ENCODE measurements at places on chromosomes 7 and 10.

- no peak for DNase-seq
These were observed 14.9 kb upstream of the CPA5 start for GRCh38 chr7:130329681-130330080.

- no peak for DNase-seq
These were observed 56.3 kb downstream of the ZMIZ1 start for GRCh38 chr10:79125092-79125491.

GRCh38 chr10:70575874-70576802 lies 26.4 kb downstream of the PRF1 start:
- DNase-seq, result peak; percentile 89

GRCh38 chr7:44801890-44802289 lies 5.4 kb downstream of the PPIA start:
- no peak for DNase-seq

DNA sequence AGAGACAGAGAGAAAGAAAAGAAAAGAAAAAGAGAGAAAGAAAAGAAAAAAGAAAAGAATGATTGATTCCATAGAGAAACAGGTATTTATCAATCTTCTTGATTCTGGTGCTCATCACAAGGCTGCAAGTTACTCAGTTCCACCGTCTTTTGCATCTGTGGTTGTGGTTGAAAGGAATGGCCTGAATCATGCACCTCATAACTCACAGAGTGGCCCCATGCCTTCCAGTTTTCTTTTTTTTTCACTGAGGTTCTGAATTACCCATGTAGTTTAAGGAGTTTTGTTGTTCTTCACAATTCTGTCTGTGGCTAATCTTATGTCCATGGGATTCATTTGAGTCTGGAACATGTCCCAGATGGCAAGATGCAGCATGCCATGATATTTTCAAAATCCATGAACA lies 156.0 kb downstream of the ZNF33B start:
- no peak for DNase-seq

DNA sequence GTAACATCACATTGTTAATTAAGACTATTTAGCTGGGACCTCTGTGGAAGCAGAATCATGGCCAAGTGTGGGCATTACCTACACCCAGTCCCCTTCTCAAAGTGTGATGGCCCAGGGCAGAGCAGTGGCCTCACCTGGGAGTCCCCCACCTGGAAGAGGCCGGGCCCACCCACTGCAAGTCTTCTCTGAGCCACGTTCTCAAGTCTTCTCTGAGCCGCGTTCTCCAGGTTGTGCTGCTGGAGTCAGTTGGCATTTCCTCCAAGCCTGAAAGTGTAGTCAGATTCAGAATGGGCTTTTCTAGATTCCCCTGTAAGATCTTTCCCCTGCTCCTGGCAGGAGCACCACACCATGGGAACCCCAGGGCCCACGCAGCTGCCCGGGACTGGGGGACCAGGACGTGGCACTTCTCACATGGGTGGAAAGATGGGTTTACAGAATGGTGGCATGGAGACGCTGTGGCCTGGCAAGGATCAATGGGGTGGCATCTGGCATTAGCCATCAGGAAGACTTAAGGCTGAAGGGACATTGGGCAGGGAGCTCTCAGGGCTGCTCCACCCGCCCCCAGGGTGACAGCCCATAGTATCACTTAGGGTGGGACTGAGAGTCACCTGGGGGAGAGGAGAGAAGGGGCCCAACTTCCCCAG lies 68.0 kb downstream of the MKI67 start:
- DNase-seq, result no peak

DNA sequence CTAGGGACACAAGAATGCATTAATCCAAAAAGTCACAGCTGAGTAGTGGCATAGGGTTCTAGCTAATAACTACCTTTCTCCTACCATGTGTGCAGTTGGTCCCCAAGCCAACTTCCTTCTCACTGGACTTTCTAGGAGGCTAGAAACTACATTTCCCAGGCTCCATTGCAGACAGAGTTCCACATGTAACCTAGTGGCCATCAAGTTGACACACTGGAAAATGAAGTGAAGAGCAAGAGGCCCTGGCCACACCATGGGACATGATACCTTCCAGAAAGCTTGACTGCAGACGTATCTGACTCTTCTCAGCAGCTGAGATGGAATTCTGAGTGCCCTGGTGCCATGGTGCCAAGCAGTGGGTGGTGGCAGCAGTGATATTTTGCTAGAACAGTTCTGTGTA lies 49.8 kb upstream of the TMEM273 start:
- no peak for DNase-seq

GRCh38 chr10:77539147-77539935 lies 98.3 kb downstream of the KCNMA1 start:
- no peak for DNase-seq

GRCh38 chr7:26388256-26388655 lies 96.6 kb downstream of the SNX10 start:
- DNase-seq, result no peak

GRCh38 chr7:159063046-159063840 lies 81.4 kb downstream of the VIPR2 start:
- DNase-seq, result no peak

DNA sequence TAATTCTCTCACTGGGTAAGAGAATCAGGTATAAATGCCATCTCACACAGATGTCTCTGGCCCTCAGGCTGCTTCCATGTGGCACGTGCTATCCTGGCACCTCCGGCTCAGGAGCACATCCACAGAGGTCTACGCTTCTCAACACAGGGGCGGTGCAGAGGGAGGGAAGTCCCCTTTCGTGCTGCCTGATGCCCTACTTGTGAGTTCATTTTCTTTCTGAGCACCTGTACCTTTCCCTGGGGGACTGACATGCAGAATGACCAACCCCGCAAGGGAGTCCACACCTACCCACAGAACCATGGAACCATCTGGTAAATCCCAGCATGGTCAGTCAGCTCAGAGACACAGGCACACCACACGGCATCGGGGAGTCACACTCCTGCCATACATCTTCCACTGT lies 99.0 kb upstream of the SAMD8 start:
- DNase-seq, result no peak

DNA sequence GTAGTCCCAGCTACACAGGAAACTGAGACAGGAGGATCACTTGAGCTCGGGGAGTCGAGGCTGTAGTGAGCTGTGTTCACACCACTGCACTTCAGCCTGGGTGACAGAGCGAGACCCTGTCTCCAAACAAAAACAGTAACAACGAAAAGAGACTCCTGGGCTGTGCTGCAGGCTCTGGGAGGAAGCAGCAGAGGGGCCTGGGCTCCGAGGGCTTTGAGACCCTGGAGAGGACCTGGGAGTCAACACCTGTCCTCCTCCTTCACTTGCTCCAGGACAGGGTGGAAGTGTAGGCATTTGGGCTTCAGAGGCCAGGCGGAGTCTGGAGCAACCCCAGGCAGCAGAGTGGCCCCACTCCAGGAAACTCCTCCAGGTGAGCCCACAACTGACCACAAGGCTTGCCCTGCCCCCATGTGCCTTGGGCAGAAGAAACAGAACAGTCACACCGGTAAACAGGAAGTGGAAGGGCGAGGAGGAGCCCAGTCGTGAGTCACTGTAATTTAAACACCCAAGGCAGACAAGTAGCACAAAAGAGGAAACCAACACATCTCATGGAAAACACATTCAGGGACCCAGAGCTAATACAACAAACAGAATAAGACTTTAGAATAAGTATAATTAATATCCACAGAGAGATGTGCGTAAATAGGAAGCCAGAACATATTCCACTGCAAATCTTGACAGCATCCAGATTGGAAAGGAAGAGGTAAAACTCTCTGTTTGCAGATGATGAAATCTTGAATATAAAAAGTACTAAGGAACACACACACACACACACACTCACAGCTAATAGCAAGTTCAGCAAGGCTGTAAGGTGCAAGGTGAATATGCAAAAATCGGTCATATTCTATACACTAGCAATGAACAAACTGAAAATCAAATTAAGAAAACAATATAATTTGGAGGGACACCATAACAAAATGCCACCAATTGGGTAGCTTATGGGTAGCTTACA lies 20.5 kb upstream of the RASGEF1A start:
- DNase-seq, result no peak

All from K562 (cell line).